Stimulated activated CD4-positive, alpha-beta T cell treated with anti-CD3 and anti-CD28 coated beads, Interleukin-2, amount 100 ng/mL, for 48 hours (primary cell): ENCODE measurements at places on chromosomes 2 and 18.

DNA sequence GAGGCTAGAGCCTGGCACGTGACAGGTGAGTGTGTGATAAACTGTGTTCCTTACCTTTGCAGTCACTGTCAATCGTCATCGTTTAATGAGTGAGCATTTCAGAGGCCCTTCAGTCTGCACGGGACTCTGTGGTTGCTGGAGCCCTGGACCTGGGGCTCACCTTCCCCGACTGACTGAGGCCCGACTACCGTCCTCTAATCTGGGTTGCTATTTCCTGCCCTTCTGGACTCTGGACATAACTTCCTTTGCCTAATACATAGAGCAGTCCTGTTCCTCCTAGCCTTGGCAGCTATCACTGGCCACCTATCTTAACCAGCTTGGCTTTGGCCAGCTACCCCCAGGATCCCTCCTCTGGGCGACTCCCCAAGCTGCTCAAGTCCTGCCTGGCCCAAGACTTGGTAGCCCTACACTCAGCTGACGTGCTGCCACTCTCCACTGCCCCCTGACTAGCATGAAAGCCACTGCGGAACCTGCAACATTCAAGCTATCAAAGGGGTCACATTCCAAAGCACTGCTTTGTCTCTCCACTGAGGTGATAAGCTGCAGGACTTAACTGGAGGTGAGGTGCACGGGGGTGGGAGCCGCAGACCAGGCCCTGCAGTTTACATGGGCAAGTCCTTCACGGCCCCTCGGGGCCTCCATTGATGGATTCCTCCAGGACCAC, 11.1 kb upstream of the RAB17 start:
- DNase-seq, result no peak

- DNase-seq, result no peak
Observed at GRCh38 chr2:100935372-100935752, 66.7 kb upstream of the RPL31 start.

DNA sequence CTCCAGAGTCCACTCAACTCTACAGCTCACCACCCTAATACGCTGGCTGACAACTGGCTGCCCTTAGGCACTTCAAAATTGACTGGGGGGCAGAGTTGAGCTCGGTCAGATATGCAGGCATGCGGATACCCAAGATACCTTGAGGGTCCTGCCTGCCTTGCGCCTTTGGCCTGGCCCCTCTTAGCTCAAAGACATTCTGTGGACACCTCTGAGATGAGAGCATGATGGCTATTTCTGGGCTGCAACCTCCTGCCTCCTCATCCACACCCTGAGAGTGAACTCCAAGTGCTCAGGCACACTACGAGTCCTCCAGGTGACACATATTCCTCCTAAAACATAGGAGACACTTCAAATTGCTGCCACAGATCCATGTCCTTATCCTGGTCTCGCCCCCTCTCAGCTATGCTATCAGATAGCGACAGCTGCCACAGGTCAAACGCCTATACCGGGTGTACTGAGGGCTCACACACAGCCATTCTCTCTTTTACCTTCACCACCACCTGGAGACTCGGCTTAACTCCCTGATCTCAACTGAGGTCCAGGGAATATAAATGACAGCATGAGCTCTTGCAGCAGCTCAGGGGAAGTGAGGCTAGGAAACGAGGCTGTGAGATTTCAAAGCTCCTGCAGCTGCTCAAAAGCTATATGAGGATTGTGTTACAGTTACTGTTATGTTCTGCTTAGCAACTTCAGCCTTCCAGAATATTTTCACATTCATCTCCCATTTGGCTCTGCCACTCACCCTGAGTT, 60.5 kb upstream of the TEX51 start:
- no peak for DNase-seq

GRCh38 chr2:237207646-237208045, 122.0 kb downstream of the COPS8 start:
- no peak for DNase-seq

GRCh38 chr2:150811259-150811855, 323.9 kb upstream of the RND3 start:
- no peak for DNase-seq

DNA sequence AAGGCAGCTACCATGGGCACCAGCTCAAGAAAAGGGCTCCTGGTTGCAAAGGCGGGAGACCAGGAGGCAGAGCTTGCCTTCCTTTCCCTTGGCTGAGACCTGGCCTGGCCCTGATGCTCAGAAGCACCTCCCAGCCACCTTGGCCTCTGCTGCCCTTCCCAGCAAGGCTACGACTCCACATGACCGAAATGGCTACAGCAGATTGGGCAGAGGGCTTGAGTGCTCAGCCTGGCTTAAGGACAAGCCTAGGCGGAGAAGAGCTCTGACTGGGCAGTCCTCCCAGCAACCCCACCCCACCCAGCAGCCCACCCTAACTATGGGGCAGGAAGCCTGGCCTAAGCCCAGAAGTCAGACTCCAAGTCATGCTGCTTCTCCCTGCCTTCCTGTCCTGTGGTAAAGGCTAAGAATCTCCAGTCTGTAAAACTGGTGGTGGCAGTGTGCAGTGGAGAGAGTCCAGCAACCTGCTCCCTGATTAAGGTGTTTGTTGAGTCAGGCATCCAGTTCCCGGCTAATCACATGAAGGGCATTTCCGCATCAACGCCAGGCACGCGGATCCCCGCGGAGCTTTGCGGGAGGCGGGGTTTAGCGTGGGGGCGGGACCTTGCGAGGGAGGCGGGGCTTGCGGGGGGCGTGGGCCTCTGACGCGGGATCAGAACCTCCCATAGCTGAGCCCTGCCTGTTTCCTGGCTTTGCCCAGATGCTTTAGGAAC, 256.0 kb downstream of the BCL11A start:
- DNase-seq, result no peak

DNA sequence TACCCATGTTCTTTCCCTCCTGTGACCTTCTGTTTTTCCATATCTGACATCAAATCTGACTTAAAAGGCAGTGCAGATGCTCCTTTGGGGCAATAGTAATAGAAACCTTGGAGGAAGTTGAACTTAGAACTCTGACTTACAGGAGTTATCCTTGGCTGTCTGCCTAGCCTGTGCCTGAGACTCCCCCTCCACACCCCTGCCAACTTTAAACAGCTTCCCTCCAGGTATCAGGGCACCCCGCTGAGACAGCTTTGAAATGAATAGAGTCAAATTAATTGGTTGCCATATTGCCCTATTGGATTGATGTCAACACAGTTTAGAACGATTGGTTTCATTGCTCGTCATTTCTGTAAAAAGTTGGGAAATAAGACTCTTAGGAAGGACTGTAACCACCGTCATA, 322.0 kb downstream of the PRKCE start:
- DNase-seq, result no peak

GRCh38 chr2:23721454-23721826, 205.5 kb downstream of the ATAD2B start:
- no peak for DNase-seq
